Fibroblast of skin of right biceps (primary cell): ENCODE measurements at places on chromosomes 1 and 21.

GRCh38 chr1:109898842-109899241 lies 11.8 kb upstream of the CSF1 start:
- DNase-seq = no peak

DNA sequence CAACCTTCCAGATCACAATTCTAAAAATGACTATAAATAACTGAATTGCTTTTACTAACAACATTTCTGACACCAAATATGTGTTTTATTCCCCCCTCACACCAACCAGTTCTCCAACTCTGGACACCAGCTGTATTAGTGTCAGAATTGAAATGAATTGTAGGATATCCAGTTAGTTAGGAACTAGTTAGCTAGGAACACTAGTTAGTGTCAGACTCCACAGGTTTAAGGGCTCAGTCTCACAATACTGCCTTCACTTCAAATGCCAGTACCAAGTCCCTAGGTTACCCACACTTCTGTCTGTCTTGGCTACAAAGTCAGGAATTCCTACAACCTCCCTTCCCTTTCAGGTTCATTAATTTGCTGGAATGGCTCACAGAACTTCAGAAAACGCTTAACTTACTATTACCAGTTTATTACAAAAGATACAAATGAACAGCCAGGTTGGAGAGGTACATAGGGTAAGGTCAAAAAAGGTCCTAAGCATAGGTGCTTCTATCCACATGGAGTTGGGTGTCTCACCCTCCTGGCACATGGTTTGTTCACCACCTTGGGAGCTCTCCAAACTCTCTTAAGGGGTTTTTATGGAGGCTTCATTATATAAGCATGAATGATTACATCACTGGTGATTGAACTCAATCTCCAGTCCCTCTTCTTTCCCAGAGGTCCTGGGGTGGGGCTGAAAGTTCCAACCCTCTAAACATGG lies 4.2 kb downstream of the STXBP3 start:
- DNase-seq = no peak

DNA sequence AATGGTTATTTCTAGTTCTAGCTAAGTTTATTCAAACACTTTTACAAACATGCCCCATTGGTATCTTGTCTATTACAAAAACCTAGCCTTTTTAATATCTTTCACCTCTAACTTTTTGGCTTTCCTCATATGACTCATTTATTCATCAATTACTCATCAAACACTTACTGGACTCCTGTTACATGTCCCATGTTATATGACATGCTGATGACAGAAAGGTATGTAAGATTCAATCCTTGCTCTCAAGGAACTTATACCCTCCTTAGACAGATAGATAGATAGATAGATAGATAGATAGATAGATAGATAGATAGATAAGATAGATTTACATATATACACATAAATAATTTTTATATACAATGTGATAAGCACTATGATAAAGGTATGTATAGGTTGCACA lies 33.9 kb upstream of the INSL5 start:
- DNase-seq = peak; percentile 5

GRCh38 chr1:41812453-41812852 lies 106.3 kb downstream of the HIVEP3 start:
- DNase-seq = peak; percentile 93

- no peak for DNase-seq
These were observed 20.5 kb downstream of the WNT9A start for GRCh38 chr1:227926896-227927885.

GRCh38 chr1:33656467-33657005 lies 184.1 kb downstream of the ZSCAN20 start:
- no peak for DNase-seq

DNA sequence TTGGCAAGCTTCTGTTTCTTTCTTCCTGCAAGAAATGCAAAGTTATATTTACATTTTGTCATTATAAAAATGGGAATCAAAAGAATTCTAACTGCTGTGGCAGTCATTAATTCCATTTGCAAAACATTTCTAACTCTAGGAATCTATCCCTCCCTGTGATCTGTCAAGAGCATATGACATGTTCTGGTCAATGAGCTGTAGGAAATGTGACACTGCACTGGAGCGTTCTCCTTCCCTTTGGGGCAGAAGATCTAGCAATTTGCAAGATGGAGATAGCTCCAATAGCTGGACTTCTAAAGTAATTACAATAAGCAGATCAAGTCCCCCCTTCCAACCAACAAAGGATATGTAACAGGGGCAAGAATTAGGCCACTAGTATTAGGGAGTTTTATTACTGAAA lies 6.3 kb downstream of the TOMM20 start:
- no peak for DNase-seq

- no peak for DNase-seq
These were observed 13.4 kb downstream of the DDR2 start for GRCh38 chr1:162645666-162646065.

DNA sequence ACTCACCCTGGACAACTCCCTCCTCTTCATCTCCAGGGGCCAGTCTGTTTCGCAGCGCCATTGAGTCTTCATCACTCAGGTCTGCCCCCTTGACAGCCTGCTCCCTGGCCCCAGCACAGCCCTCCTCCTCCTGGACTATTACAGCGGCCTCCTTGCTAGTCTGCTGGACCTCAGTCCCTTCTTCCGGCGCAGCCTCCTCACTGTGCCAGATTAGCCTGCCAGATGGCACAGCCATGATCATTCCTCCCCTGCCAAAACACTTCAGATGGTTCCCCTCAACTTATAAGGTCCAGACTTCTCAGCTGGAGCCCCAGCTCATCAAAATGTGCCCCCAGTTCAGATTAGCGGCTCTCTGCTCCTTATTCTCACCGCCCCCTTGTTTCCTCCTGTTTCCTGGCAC lies 7.0 kb upstream of the CELSR2 start:
- DNase-seq = no peak

GRCh38 chr1:196131691-196132090 lies 476.5 kb downstream of the KCNT2 start:
- no peak for DNase-seq

DNA sequence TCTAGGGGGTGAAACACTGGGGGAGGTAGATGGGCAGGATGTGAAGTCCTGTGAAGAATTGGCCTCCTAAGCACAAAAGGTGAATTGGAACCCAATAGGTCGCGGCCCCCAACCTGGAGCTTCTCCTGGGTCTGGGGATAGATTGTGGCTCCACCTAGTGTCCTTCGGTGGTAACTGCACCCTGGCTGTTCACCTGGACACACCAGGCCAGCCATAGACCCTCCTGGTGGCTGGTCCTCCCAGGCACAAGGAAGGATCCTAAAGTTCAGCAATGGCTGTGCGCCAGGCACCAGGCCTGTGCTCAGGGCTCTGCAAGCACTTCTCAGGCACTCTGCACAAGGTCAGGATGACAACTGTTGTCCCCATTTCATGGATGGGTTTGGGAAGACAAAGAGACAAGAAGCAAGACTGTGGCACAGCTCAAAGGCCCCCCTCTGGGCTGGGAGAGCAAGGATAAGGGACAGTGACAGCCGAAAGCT lies 13.5 kb downstream of the ESPN start:
- peak; percentile 35 for DNase-seq

DNA sequence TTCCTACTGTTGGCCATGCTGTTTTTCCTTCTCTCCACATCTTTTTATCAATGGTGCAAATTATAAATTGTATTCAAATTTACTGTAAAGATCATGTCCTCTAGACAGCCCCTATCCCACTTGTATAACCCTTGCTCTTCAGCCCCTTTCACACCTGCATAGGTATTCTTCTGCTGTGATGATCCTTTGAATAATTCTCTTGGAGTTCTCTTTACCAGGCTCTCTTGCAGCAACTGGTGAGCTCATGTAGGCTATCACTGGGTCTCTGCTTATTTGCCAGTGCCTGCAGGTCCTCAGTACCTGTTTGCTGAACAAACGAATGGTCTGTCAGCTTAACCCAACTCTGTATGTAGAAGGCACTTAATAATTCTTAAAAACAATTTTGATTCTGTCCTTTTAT lies 8.2 kb downstream of the PTPRC start:
- no peak for DNase-seq

DNA sequence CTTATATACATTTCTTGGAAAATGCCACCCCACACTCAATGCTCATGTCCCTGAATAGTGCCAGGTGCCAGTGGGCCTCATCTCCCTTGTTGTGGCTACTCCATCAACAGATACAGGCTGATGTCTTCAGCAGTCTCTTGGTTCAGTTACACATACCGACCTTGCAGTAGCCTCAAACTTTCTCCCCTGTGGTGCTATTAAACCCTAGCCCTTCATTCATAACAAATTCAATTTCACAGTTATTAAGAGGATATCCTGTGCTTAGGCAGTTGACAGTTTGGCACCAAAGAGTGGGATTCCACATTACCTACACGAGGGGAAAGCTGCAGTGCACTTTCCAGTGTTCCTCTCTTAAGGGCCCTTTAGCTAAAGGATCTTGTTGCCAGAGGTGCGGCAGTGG lies 35.9 kb upstream of the CAMK1G start:
- no peak for DNase-seq

- DNase-seq = no peak
These were observed 8.5 kb upstream of the FYB2 start for GRCh38 chr1:56827711-56828110.

GRCh38 chr1:7505771-7506453 lies 265.2 kb upstream of the VAMP3 start:
- no peak for DNase-seq

- no peak for DNase-seq
These were observed 182.9 kb downstream of the CDC7 start for GRCh38 chr1:91683598-91683951.
